ENCODE measurements at places on chromosomes 3 and 15.

- DNase-seq, result no peak
Measured at GRCh38 chr15:39937696-39938095, 3.8 kb downstream of the EIF2AK4 start.

- DNase-seq, result no peak
Measured at GRCh38 chr3:178001670-178002101, 534.5 kb upstream of the KCNMB2 start.

DNA sequence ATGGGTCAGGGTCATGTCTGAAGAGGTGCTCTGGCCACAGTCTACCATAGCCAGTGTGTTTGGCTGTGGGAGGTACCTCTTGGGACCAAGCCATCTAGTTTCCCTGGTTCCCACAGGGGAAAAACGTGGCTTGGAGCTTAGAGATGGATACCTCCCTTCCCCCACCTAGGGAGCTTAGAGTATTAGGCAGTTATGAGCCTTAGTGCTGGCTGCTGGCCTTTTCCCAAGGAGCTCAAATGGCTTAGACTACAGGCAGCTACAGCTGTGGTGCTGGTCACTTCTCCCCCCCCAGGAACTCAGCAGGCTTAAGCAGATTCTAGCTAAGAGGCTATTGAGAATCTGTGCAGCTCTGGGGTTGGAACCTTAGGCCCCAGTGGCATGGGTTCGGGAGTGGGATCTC is 591.2 kb downstream of the NSUN3 start:
- no peak for DNase-seq

DNA sequence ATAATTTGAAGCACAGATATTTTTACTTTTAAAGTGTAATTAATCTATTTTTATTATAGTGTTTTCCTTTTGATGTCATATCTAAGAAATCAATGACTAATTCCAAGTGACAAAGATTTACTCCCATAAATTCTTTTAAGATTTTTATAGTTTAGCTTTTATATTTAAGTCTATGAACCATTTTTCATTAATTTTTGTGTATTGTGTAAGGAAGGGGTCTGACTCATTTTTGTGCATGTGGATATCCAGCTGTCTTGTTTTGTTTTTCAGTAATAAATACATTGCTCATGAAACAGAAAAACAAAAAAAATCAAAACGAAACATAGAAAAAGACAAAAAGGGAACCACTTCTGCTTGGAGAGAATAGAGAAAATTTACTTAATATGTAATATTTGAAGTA is 145.1 kb downstream of the EPHA6 start:
- no peak for DNase-seq

GRCh38 chr15:68554721-68555678 is 23.8 kb upstream of the CORO2B start:
- no peak for DNase-seq

DNA sequence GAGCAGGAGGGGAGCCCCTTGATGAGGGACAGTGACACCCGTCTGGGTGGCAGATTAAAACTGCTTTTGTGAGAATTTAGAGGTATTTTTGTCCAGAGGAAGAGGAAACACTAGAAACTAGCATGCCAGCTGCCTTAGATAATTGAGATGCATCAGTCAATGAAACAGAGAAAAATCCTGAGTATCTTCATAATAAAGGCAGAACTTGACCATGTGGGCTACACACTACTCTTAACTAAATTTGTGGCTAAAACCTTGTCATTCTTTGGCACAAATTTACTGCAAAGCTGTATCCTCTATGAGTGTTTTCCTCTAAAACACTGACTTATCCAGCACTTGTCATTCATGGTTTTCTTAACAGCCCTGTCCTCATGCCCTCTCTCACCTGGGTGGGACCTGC is 259.7 kb upstream of the TPM1 start:
- no peak for DNase-seq

DNA sequence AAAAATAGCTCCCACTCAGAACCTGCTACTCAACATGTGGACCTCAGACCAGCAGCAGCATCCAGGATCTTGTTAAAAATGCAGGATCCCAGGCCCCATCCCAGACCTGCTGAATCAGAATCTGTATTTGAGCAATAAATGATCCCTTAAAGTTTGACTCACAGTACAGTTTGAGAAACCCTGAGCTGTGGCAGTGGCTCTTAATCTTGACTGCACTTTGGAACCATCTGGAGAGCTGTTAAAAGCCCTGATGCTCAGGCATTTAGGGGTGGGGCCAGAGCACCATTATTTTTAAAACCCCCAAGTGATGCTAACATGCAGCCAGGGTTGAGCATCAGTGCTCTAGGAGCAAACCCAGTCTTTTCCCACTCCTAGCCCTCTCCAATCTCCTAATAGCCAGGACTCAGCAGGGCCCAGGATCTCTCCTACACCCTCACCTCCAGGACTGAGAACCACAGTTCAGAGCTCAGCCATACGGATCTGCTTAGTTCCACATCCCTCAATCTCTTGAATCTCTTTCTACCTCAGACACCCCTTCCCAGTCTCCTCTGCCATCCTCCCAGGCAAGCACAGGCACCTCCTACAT is 10.2 kb downstream of the RFTN1 start:
- DNase-seq, result no peak

DNA sequence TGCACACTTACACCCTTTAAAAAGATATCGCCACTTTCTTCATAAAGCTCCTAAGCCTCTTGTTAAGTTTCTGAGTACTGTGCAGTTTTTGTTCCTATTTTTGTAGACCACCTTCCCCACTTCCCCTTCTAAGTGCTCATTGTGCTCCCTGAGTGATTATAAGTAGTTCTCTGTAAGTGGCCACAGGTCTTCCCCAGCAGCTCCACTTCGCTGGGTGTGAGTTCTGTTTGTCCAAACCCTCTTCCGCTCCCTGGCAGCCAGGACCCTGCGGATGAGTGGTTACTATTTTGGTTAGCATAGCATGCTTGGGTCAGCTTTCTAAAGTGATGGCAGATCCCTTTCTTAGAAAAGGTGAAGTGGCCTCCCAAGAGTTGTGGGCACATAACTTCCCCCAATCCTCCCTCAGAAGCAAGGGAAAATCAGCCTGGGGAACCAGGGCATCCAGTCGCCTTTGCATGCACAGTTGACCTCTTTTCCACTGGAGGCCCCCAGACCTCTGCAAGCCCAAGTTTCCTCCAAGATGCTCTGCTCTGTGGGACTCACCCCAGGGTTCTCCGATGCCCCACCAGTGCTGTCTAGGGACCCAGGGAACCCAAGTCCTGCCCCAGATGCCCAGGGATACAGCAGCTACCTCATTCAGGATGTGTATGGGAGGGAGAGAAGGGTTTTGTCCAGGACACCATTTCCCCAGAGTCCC is 69.6 kb downstream of the ATP10A start:
- DNase-seq, result no peak

DNA sequence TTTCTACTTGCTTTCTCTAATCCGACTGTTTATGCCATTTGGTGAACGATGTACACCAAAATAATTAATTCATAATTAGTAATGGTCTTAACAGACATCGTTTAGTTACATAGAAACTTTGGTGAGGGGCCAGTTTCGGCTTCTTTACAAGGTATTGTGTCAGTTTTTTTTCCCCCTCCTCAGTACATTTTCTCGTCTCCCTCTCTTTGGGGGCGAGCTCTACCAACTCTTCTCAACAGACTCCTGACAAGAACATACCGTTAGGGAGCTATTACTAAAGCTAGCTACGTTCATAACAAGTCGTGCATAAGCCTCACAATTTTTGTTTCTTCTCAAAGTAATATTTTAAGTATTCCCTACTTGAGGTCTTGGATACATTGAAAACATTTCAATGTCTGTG is 1.4 kb downstream of the U2SURP start:
- DNase-seq, result no peak

DNA sequence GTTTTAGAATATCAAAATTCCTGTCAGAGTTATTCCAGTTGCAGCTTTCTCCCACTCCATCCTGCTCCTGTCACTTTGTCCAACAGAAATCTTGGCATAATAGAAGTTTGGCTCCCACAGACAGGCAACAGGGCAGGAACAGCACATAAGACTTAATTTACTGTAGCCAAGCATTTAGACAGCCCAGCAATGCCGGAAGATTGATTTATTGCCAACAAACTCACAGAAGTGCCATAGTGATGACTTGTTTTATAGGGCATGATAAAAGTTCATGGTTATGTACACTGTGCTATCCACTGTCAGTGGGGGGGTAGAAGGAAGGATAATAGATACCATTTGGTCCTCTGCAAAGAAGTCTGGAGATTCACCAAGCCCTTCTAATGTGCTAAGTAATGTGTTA is 98.3 kb upstream of the CBLB start:
- DNase-seq, result peak; percentile 61

DNA sequence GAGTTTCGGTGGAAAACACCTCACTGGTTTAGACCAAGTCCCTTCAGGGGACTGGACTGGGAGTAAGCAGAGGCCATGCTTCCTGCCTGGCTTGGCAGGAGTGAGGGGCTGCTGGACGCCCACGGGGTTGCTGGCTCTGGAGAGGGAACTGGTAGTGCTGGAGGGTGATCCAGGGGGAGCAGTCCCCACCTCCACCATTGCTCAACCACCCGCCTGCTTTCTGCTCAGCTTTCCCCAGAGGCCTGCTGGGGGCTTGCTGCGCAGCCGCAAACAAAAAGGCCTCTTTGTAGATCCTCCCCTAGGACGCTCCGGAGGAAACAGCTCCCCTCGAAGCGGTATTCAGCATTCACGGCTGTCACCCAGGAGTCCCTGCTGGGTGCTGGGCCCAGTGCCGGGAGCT is 33.5 kb downstream of the EBLN2 start:
- no peak for DNase-seq

GRCh38 chr3:195395208-195395816 is 47.5 kb downstream of the ACAP2 start:
- no peak for DNase-seq

DNA sequence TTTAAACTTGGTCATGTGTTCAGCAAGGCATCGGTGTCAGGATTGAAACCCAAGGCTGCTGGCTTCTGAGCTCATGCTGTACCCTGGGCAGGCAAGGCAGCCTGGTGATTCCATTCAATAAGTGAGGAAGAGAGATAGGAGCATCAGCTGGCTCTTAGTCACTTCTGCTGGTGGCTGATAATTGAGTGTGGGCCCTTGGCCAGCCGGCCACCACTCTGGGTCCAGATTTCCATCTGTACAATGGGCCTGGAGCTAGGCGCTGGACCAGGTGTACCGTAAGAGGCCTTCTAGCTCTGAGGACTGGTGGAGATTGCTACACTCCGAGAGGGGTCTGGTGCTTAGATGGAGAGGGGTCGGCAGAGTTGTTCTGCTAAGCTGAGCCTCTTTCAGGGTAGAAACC is 4.3 kb downstream of the CD276 start:
- DNase-seq, result no peak

DNA sequence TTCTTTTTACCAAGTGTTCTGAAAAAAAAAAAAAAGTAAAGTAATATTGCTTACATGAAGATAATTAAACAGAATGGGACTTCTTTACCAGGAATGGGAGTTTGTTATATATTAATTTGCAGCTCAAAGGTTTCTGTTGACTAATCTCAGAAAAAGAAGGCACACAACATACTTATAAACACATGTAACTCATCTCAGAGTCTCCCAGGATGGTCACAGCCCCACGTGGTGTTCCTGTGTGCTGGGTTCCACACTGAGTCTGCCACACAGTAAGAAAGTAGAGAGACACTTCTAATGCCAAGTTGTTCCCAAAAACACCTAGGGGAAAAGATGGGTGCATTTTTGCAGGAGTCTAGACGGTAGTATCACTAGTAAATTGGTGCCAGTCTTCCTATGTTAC is 116.7 kb upstream of the ICE2 start:
- no peak for DNase-seq

DNA sequence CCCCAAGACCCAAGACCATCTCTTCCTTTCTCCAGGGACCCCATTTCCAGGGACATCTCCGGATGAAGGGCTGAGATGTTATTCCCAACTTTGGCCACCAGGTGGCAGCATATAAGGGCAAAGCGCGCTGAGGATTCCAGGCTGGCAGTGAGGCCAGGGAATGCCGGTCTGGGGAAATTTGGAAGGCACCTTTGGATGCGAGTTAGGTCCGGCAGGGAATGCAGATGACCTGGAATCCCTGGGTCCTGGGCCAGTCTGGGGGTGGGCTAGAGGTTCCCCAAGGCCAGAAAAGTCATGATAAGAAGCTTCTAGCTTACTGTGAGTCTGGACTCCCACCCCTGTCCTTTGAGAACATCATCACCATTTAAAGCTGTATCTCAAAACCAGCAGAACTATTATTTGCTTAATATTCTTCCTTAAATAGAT is 1.6 kb upstream of the CHST13 start:
- peak; percentile 45 for DNase-seq

DNA sequence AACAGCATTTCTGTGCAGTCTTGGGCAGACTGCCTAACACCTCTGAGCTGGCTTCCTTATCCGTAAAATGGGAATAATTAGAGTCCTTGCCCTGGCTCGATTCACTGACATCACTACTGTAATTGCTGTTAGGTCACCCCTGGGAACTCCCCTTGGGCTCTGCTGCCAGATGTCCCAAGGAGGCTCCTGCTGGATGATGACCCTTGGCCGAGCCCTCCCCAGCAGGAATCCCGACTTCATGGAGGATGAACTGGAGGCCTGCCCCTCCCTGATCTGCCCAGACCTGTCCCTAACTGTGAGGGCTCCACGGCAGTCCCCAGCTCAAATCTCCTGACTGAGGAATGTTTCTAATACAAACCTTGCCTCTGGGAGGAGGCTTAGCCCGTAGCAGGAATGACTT is 18.0 kb downstream of the ESYT3 start:
- no peak for DNase-seq

GRCh38 chr15:78614021-78614420 is 6.8 kb downstream of the CHRNA3 start:
- DNase-seq, result no peak

- no peak for DNase-seq
Measured at GRCh38 chr3:23276913-23277658, 74.0 kb downstream of the UBE2E2 start.

DNA sequence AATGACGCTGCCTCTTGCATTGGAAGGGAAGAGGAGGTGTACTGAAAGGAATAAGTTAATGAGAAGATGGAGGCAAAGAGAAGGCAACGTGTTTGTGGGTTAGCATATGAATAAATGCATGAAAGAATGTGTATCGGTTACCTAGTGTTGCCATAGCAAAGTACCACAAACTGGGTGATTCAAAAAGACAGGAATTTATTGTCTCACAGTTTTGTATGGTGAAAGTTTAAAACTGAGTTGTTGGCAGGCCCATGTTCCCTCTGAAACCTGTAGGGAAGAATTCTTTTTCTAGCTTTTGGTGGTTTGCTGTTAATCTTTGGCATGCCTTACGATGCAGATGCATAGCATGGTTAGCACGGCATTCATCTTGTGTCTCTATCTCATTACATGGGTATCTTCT is 729.9 kb downstream of the MECOM start:
- DNase-seq, result peak; percentile 39

DNA sequence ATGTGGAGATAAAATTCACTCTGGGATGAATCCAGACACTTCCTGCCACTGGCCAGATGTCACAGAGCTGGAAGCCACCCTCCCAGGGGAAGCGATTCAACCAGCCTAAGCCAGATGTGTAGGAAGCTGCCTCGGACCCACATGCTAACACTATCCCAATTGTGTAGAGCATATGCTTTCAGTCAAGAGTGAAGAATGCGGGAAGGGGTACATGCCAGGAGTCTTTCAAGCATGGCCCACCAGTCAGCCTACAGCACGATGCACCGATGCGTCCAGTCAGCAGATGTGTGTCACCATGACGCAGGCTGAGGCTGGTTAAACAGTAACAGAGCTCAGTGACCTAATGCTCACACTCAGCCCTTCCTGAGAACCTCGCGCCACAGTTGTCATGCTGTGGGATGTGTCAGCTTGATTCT is 38.8 kb upstream of the BNC1 start:
- DNase-seq, result peak; percentile 96

Measured in fibroblast of skin of right quadriceps (primary cell).